ENCODE measurements at places on chromosomes 2 and 18.

DNA sequence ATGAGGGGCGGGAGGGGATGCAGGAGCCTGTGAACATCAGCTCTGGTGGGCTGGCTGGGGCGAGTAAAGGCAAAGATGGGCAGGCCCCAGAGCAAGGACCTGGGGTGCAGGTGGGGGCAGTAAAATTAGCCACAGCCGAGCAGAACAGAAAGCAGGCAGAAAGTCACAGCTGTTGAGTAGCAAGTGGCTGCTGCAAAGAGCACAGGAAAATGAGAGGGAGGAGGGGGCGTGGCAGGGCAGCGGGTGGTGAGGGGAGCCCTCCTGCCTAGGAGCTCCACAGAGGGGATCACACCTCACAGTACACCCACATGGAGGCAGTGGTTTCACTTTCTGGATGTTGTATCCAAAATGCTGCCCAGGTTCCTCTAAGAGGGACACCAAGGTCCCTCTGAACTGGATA is 79.6 kb downstream of the LBH start:
- no peak for DNase-seq

DNA sequence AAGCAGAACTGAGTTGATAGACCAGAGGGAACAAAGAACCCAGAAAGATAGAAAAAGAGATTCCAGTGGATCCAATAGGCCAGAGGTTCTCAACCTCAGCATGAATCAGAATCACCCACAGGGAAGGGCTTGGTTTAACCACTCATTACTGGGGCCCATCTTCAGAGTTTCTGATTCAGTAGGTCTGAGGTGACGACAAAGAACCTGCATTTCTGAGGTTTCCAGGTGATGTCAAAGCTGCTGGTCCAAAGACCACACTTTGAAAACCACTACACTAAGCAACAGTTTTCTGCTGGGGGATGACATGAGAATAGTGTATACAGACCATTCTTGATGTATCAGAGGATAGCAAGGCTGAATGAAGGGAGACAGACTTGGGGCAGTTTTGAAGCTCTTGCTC is 296.9 kb upstream of the STON1 start:
- DNase-seq: no peak

GRCh38 chr18:70139138-70139537 is 66.3 kb downstream of the RTTN start:
- no peak for DNase-seq

GRCh38 chr18:42654556-42654955 is 460.9 kb downstream of the RIT2 start:
- DNase-seq: no peak

Measured in activated T-helper 1 cell treated with anti-CD3 and anti-CD28 coated beads, Interleukin-2, amount 50 U/mL, for 16 hours (primary cell).